SJCRH30 (cell line): ENCODE measurements at places on chromosomes 3 and 15. TPM values are rescaled to one million over a fixed set of nuclear protein-coding genes. Genes with fewer than 3 reads are reported as not detected.
A peak's percentile ranks its signal among the peaks of the same experiment; 100 is the strongest.

DNA sequence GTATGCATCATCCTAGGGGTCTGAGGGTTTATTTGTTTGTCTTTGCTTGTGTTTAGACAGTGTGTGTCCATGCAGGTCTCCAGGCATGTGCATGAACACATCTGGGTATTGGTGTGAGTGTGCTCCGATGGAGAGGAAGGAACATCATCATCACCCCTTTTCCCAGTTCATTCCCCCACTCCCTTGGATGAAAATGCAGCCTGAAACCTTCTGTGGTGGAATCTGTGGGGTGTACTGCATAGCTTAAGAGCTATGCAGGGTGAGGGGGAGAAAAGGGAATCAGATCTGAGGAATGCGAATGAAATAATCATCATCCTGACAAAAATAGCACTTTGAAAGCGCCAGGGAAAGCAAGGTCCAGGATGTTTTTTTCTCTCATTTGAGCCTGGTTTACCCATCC is 520.1 kb downstream of the NTRK3 start:
- H3K27ac ChIP-seq, result no peak overlapping the region
- H3K27me3 ChIP-seq, result no peaks in the 10 kb centered on the region
- DNase-seq, result no peak

GRCh38 chr3:126531051-126531330 is 7.0 kb downstream of the CHST13 start:
- no peak for DNase-seq
- no peak overlapping the region for H3K4me3 ChIP-seq
- peaks cover 13% of the 10 kb centered on the region for H3K27me3 ChIP-seq
- H3K4me1 ChIP-seq, result no peaks in the 10 kb centered on the region

- no peaks in the 10 kb centered on the region for H3K4me1 ChIP-seq
- no peak for DNase-seq
- no peaks in the 10 kb centered on the region for H3K36me3 ChIP-seq
Observed at GRCh38 chr3:158735296-158736033, 3.2 kb upstream of the RARRES1 start.

- H3K36me3 ChIP-seq, result no peaks in the 10 kb centered on the region
- H3K4me3 ChIP-seq, result no peak overlapping the region
- peaks cover 25% of the 10 kb centered on the region for H3K4me1 ChIP-seq
Observed at GRCh38 chr15:25903024-25903581, 40.0 kb upstream of the ATP10A start.

DNA sequence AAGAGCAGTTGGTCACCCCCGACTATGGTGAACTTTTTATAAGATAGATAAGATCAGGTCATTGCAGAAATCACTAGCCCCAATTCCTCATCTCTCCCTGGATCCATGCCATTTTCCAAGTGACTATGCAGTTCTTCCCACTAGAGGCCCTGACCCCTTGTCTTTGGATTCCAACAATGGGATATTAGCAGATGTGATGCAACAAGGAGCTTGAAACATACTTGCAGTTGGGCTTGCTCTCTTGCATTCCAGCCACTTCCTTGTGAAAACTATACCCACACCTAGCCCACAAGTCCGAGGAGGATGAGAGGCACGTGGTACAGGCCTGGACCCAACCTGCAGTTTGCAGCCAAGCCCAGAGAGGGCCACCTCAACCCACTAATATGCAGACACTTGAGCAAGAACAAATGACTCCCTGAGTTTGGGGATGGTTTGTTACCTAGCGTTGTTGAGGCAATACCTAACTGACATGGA is 60.6 kb downstream of the SUCLG2 start:
- H3K27me3 ChIP-seq, result no peaks in the 10 kb centered on the region
- no peak overlapping the region for H3K27ac ChIP-seq
- no peak for DNase-seq
- H3K4me1 ChIP-seq, result no peaks in the 10 kb centered on the region

- 0 out of 2 replicates have a peak, but pooled peaks cover 2% of the 10 kb centered on the region for H3K36me3 ChIP-seq
- H3K4me1 ChIP-seq, result no peaks in the 10 kb centered on the region; the same call in 1 of the 2 replicates
- no peaks in the 10 kb centered on the region for H3K27me3 ChIP-seq
- H3K27ac ChIP-seq, result no peak overlapping the region
Observed at GRCh38 chr3:81764002-81764401, 2.6 kb upstream of the GBE1 start.

Gene FSIP1
- 0.76 and 0.87 TPM in 2 replicates for total RNA-seq

- DNase-seq, result peak; percentile 99
- peak overlapping the region; percentile 96 for H3K27ac ChIP-seq
- H3K4me1 ChIP-seq, result peaks cover 40% of the 10 kb centered on the region
- no peaks in the 10 kb centered on the region for H3K27me3 ChIP-seq
- no peaks in the 10 kb centered on the region for H3K36me3 ChIP-seq
Observed at GRCh38 chr15:92617549-92618520, 37.7 kb downstream of the FAM174B start.

DNA sequence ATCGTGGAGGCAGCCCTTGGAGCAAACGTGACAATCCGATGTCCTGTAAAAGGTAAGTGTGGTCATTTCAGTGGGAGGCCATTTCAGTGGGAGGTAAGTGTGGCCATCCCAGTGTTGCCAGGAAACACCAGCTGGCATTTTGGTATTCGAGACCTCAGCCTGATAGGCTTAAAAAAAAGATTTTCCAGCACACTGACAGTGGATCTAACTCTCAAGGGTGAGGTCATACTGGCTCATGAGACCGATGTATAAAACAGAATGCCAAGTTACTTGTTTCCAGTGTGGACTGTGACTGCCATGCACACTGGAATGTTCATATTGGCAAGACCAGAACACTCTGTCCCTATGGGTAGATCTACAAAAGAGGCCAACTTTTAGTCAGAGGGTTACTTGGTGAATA is 244.4 kb upstream of the GOLGA6L4 start:
- no peaks in the 10 kb centered on the region for H3K36me3 ChIP-seq
- H3K27ac ChIP-seq, result no peak overlapping the region
- no peaks in the 10 kb centered on the region for H3K4me1 ChIP-seq
- no peak for DNase-seq
- H3K4me3 ChIP-seq, result no peak overlapping the region

- no peaks in the 10 kb centered on the region for H3K36me3 ChIP-seq
- no peaks in the 10 kb centered on the region for H3K27me3 ChIP-seq
- H3K4me3 ChIP-seq, result no peak overlapping the region
- no peak overlapping the region for H3K27ac ChIP-seq
- no peak for DNase-seq
- no peaks in the 10 kb centered on the region for H3K4me1 ChIP-seq
Observed at GRCh38 chr3:112053229-112053628, 18.7 kb downstream of the TMPRSS7 start.
